ENCODE measurements at places on chromosomes 16 and 17. TPM values are rescaled to one million over a fixed set of nuclear protein-coding genes. Genes with fewer than 3 reads are reported as not detected.

- DNase-seq = no peak
These were observed 19.6 kb downstream of the SBK1 start for GRCh38 chr16:28311913-28312312.

- no peak for DNase-seq
These were observed 447.6 kb downstream of the TOX3 start for GRCh38 chr16:52099382-52099781.

- DNase-seq = peak; percentile 91
These were observed at the start of gene SLC12A4 for GRCh38 chr16:67968400-67969253. TSS of gene SLC12A4 (minus strand) at chr16:67968637. CDS start at chr16:67968553, 84 bp downstream.

DNA sequence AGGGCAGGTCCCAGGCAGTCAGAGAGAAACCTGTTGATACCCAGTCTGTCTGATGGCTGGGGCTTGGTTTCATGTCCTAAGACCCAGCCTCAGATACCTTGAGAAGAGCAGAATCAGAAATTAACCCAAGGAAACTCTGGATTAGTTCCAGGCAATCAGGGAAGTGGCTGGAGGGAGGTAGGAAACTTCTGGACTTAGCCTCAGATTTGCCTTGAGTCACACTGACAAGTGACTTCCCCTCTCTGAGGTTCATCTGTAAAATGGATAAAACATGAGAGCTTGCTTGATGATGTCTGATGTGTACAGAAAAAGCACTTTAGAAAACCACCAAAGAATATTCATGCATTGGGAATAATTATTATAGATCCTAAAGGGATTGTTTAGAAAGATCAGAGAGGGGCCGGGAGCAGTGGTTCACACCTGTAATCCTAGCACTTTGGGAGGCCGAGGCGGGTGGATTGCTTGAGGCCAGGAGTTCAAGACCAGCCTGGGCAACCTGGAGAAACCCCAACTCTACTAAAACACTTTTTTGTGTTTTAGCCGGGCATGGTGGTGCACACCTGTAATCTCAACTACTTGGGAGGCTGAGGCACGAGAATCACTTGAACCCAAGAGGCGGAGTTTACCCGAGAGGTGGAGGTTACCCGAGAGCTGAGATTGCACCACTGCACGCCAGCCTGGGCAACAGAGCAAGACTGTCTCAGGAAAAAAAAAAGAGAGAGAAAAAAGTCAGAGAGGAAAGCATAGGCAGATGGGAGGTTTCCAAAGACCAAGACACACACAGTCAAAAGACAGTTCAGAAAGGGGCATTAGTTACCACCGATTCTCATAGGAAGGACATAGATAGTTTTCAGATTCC is 3.8 kb downstream of the CIITA start:
- DNase-seq = no peak

- no peak for DNase-seq
These were observed 4.8 kb downstream of the CBLN1 start for GRCh38 chr16:49276646-49277385.

DNA sequence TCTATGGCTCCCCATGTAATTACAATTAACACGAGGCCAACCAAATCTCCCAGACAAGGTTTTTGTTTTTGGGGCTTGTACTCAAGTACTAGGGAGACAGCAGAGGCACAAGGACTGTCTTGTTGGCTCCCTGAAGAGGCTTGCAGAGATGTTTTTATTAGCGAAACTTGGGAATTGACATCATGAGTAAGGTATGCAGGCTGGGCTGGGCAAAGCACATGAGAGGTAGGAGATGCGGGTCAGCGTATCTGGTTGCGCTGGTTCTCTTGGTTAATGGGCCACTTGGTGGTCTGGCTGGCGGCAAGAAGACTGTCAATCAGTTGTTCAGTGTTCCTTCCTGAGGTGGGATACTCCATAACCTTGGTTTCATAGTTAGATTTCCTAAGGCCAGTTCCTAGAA is 28.9 kb downstream of the LCMT1 start:
- DNase-seq = no peak

DNA sequence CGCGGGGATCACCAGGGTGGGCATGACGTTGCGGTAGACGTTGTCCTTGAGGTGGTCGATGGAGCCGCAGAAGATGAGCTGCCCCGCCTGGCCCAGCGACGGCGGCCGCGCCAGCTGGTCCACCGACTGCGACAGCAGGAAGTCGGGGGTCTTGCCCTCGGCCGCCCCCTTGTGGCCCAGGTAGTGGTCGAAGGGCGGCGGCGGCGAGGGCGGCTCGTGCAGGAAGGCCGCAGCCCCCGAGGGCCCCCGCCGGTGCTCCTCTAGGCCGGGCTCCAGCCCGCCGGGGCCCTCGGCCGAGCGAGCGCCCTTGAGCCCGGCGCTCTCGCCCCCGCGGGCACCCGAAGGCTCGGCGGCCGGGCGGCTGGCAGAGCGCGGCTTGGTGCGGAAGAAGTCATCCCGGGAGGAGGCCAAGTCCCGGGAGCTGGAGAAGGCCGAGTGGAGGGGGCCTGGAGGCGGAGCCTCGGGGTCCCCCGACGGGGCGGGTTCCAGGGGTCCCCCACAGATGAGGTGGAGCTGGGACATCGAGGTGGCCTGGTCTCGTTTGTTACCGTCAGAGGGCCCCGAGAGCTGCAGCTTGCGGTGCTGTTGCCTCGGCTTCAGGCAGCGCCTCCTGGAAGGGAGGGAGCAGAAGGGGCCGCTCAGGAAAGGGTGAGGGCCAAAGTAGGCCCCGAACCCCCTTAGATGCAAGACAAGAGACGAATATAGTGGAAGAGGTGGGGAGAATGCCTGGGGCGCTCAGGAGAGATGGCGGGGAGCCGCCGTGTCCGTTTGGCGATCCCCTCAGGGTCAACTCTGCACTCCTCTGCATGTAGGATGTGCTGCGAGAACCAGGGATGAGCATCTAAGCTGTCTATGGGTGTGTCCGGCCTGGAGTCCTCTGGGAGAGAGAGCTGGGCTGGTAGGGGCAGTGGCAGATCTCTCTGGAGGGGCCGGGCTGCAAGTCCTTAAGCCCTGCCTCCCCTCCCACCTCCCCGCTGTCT is 8.8 kb downstream of the FAM171A2 start:
- no peak for DNase-seq

GRCh38 chr17:68122587-68122986 is 87.1 kb downstream of the KPNA2 start:
- DNase-seq = no peak

DNA sequence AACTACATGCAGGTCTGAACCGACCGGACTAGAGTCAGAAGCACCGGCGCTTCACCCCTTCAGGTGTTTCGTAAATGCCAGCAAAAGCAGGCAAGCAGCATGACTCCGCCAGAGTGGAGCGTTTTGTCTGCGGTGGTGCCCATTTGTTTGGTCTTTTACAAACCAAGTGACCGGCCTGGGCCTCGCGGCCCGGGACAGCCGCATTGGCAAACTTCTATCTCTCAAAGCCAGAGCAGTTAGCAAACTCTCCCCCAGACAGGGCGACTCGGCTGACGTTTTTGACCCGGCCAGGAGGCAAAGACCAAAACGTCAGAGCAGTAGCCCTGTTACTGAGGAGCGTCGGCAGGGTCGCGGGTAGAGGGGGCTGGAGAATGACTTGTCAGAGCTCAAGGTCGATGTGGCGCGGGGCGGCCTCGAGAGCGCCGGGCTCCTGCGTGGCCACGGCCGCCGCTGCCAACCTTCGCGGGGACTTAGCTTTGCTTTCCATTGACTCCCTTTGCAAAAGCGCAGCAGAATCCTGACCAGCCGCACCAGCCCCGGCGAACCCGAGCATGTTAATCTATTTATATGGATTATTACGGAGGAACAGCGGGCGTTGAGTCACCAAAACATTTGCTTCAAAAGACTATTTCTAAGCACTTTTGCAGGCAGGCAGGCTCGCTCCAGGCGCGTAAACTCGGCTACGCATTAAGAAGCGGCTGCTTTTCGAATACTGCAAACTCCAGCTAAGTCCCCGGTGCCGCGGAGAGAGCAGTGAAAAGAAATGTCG is 763 bp upstream of the SOX9 start:
- peak; percentile 60 for DNase-seq

DNA sequence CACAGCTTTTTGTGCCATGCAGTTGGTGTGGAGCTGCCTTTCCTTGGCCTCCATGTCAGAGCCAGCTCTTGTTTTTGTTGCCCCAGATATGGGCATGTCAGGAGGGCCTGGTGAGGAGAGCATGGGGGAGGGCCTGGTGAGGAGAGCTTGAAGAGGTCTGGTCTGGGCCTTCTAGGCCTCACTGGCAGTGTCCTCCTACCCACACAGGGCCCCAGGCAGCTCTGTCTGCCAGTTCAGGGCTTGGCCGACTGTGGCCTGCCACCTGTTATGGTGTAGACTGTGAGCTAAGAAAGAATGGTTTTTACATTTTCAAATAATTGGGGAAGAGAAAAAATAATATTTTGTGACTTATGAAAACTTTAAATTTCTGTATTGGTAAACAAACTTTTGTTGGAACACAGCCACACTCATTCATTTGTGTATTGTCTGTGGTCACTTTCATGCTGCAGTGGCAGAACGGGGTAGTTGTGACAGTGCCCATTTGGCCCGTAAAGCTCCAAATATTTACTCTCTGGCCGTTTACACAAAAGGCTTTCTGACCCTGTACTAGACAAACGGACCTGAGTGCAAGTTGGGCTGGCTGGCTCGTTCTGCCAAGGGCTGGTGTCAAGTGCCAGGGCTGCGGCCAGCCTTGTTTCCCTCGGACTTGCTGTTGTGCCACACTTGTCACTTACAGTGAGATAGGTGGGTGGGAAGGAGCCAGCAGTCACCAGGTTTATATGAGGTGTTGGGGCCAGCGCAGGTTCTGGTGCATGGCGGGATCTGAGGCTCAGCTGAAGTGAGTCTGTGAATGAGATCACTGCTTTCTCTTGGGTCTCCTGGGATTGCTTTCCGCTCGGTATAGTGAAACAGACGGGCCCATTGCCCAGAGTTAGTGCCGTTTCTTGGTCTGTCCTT is 18.2 kb downstream of the PGS1 start:
- no peak for DNase-seq

- DNase-seq = no peak
These were observed 6.9 kb downstream of the GNAO1 start for GRCh38 chr16:56198006-56198754.

DNA sequence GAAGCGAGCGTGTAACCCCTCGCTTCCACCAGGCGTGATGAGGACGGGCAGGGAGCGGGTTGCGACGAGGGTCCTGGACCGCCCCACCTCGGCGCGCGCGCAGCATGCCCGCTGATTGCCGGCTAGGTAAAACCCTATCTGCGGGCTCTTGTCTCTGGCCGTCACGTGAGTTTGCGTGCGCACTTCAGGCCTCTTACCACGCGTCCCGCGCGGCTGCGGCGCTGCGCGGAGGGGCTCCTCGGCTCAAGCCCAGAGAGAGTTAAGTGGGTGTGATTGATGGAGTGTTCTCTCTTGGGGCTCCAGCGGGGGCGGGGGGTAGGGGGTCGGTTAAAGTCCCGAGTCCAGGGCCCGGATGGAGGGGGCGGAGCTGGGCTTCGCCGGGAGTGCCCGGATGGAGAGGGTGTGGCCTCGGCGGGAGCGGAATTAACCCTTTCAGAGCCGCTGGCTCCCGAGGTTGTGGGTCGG is 7.9 kb downstream of the KDM6B start:
- DNase-seq = peak; percentile 92

GRCh38 chr17:48834973-48835372 is 4.1 kb downstream of the CALCOCO2 start:
- DNase-seq = no peak

DNA sequence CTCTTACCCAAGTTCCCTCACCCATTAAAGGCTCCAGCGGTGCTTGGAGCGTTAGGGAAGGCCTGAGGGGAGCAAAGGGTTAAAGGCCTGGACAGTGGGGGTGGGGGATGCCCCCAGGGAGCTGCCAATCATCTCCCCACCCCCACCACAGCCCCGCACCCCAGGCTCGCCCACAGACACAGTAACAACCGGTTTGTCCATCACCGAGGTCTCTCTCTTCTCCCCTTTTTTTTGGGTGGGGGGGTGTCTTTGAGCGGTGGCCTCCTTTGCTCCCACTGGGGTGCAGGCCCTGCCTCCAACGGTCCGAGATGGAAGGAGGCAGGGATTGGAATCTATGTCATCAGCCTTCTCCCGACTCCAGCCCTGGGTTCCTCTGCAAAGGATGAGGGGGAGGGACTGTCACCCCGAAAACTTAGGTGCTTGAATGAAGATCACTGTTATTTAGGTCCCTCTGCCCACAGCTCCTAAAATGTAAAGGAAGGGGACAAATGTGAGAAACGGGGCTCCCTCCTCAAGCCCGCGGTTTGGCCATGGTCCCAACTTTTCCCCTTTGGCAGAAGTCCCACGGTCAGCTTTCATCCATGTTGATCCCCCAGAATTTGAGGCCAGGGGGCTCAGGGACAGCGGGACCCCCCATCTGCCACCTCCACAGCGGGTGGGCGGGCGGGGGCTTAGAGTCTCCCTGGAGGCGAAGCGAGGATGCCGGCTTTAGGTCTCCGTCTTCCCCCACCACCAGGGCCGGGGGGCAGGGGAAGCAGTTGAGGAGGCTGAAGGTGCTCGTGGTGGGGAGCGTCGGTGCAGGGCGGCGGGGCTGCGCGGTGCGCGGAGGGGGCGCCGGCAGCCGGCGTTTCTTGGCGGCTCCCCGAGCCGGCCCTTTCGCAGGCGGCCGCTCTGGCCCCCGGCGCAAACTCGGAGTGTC is 1.7 kb downstream of the EPOP start:
- no peak for DNase-seq

GRCh38 chr17:2694381-2695242 is 17.0 kb downstream of the CLUH start:
- DNase-seq = no peak

- peak; percentile 42 for DNase-seq
These were observed 13.5 kb downstream of the PSMD7 start for GRCh38 chr16:74309789-74310781.

GRCh38 chr16:81748476-81749198 is 30.5 kb upstream of the PLCG2 start:
- DNase-seq = no peak

- DNase-seq = no peak
These were observed 11.7 kb downstream of the NEUROD2 start for GRCh38 chr17:39595928-39596510.

- no peak for DNase-seq
These were observed 13.5 kb downstream of the CEP295NL start for GRCh38 chr17:78889531-78889930.

DNA sequence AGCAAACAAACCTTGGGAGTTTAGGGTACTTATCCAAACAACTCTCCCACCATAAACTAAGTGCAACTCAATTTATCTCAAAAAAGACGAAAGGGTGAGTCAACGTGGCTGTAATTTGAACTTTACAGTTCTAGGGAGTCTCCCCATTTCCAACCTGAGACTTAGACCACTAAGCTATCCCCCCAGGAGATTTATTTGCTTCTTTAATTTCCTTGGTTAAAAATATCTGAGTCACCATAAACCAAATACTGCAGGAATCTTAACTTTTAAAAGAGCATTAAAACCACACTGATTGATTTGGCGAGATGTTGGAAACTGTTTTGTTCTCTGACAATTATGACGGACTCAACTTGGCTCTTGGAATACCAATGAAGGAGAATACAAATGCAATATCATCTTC is 299.3 kb upstream of the SOX9 start:
- DNase-seq = peak; percentile 21

- no peak for DNase-seq
These were observed 14.8 kb downstream of the TEKT5 start for GRCh38 chr16:10679921-10680320.

GRCh38 chr17:51366866-51367265 is 106.5 kb downstream of the UTP18 start:
- no peak for DNase-seq

Gene TBC1D26
- 1.8 TPM for polyA plus RNA-seq

Gene GCGR
- 12.1 TPM for polyA plus RNA-seq

Gene PYCARD
- polyA plus RNA-seq = 12.4 TPM

Gene IFT20
- polyA plus RNA-seq = 54.0 TPM

Gene CYLD
- 18.9 TPM for polyA plus RNA-seq

Gene FA2H
- polyA plus RNA-seq = 3.9 TPM

Gene TMEM114
- polyA plus RNA-seq = 0.21 TPM

Gene BCAR1
- polyA plus RNA-seq = 70.9 TPM

Gene CTF1
- polyA plus RNA-seq = 7.7 TPM

Data from renal pelvis (tissue), 12 donors.